Muscle of arm (tissue), 14 donors: ENCODE measurements at places on chromosomes 2 and 18.
A peak's percentile ranks its signal among the peaks of the same experiment; 100 is the strongest.

DNA sequence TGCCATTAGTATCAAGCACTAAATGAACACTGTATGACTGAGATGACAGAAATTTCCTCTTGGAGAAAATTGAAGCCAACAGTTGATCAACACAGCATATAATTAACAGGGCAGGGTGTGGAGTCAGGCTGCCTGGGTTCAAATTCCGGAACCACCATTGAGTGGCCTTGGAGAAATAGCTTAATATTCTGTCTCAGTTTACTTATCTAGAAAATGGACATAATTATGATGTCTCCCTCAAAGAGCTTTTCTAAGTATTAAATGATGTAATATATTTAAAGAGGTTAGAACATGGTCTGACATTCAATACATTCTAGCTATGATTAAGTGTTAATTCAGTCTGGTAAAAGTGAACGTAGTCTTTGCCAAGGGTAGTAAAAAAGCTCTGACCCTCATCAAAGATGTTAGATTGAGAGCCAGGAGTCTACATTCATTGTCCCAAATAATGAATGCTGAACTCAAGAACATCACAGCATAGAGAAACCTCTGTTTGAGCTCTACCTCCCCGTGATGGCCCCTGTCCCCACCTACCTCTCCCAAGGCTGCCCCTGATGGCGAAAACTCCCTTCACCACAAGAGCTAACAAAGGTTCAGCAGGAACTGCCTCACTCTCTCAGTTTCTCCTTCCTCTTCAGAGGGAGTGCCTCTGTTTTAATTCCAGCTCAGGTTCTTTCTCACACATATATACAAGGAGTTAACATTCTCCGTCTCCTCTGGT is 2.7 kb upstream of the VWA3B start:
- no peak for DNase-seq

DNA sequence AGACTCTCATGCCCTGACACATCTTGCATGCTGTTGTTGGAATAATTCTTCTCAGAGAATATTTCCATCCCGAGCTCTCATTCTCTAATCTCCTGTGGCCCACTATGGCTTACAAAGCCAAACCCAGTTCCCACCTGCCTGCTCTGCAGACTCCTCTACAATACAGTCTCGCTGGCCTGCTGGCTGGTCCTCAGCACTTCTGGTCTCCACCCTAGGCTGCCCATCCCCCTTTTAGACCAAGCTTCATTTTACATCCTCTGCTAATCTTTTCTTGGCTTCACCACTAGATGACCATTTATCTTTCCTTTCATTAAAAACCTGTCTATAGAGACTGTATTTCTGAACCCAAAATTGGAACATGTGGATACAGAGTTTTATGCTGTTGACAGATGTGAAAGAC is 42.5 kb upstream of the YPEL5 start:
- DNase-seq, result no peak

GRCh38 chr2:16566701-16567100 is 98.9 kb downstream of the CYRIA start:
- no peak for DNase-seq

GRCh38 chr2:23954325-23955014 is 14.2 kb downstream of the UBXN2A start:
- DNase-seq, result no peak

- DNase-seq, result no peak
These were observed 4.0 kb downstream of the EMILIN2 start for GRCh38 chr18:2850816-2851215.

- no peak for DNase-seq
These were observed 21.6 kb downstream of the EFEMP1 start for GRCh38 chr2:55901941-55902340.

- no peak for DNase-seq
These were observed 304.0 kb downstream of the MYCN start for GRCh38 chr2:16244153-16244965.

GRCh38 chr18:5295231-5295920 is at the start of gene ZBTB14:
Gene ZBTB14 (minus strand): TSS chr18:5295726. CDS start chr18:5293246, 2,480 bp downstream.
- DNase-seq, result peak; percentile 61

- DNase-seq, result no peak
These were observed 7.5 kb upstream of the GBX2 start for GRCh38 chr2:236175548-236176150.

DNA sequence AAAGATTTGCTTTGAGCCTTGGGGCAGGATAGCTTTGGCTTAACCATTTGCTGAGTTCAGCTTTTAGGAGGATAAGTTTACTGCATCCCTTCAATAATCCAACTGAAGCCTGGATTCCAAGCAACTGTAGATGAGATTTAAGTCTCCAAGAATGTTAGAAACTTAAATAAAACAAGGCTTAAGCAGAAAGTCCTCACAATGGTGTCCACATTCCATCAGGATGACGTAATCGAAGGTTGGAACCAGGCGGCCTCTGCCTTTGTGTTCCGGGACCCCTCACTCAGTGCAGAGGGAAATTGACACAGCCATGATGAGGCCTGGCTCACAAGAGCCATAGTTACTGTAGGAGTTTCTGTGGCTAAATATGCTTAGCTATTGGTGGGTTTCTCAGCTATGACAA is 260.4 kb downstream of the LPIN1 start:
- DNase-seq, result no peak

DNA sequence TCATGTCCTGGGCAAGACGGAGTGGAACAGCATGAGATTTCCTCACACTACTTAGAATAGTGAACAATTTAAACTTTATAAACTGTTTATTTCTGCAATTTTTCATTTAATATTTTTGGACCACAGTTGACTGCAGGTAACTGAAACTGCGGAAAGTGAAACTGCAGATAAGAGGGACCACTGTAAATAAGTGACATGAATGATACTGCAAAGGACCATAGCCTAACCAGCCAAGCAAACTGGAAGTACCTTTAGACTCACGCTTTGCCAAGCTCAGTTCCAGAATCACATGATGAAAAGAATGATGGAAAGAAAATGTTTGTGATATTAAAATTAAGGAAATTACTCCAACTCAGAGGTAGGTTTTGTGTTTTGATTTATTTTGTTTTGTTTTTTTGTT is 94.6 kb upstream of the ITGA4 start:
- no peak for DNase-seq

- no peak for DNase-seq
These were observed 297.1 kb downstream of the ASXL3 start for GRCh38 chr18:33875029-33875565.

GRCh38 chr2:191620144-191620543 is 57.8 kb upstream of the NABP1 start:
- no peak for DNase-seq

DNA sequence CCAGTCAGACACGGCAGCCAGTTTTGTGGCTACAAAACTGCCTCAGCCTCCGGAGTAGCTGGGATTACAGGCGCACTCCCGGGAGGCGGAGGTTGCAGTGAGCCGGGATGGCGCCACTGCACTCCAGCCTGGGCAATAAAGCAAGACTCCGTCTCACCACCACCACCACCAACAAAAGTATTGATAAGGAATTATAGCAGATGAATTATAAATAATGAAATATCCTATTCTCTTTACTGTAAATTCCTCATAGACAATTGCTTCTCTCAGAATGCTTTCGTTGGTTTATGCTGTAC is 1.4 kb upstream of the FAM161A start:
- DNase-seq, result no peak

GRCh38 chr2:63789338-63790020 is 52.2 kb upstream of the UGP2 start:
- DNase-seq, result peak; percentile 85

DNA sequence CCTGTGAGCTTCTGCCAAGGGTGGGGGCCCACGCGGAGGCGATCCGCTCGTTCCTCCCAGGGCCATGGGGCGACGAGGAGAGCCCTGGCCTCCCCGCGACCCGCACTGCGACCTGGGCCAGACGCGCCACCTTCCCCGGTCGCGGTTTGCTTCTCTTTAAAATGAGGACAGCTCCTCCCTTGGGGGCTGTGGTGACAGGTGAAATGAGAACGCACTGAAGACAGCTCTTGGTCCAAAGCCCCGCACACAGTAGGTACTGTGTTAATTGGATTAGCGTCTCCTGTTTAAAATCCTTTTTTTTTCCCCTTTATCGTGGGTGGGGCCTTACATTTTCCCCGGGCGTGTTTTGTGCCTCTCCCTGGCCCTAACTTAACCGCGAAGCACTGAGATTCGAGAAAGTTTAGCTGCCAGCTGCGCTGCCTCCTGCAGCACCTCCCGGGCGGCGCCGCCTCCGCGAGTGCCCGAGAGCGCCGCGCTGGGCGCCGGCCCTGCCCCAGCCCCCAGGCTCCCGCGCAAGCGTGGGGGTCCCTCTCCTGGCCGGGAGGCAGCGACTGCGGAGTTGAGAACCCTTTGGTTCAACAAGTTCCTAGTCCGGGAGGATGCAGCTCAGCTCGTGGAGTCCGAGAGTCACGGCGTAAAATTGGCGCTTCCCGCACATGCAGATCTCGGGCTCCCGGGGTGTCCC is 1.1 kb downstream of the HPCAL1 start:
- no peak for DNase-seq

GRCh38 chr2:190636361-190636760 is 12.5 kb upstream of the NAB1 start:
- DNase-seq, result peak; percentile 34

- DNase-seq, result no peak
These were observed 349.1 kb downstream of the ANAPC1 start for GRCh38 chr2:111534910-111535352.

DNA sequence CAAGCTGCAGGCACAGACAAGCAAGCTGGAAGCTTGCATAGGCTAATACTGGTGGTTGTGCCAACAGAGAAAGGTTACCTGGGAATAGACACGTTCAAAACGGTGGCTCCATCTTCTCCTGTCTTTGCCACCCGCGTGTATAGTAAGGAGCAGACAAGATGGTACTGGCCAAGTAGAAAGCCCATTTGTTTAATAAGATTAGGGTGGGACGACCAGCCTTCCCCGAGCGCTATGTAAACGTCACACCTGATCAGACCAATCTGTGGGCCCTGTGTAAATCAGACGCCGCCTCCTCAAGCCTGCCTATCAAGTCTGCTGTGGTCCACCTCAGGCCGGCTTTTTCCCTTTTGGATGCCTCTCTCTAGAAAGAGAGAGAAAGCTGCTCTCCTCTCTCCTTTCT is 189.2 kb downstream of the LAMA1 start:
- no peak for DNase-seq

DNA sequence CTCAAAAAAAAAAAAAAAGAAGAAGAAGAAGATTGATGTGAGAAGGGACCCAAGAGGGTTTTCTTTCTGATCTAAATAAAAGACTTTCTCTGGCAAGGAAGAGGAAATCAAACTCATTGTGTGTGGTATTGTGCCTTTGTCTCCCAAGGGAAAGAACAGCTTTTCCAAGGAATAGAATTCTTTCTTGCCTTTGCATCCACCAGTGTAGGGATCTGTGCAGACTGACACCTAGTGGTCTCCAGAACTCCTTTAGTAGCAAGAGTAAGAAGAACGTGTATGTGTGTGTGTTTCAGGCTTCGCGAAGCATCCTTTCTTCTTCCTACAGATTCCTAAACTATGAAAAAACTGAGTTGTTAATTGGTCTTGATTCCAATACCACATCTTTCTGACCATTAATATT is 33.5 kb upstream of the CRIM1 start:
- peak; percentile 9 for DNase-seq

- DNase-seq, result no peak
These were observed 8.5 kb downstream of the FAM161A start for GRCh38 chr2:61845320-61845719.

DNA sequence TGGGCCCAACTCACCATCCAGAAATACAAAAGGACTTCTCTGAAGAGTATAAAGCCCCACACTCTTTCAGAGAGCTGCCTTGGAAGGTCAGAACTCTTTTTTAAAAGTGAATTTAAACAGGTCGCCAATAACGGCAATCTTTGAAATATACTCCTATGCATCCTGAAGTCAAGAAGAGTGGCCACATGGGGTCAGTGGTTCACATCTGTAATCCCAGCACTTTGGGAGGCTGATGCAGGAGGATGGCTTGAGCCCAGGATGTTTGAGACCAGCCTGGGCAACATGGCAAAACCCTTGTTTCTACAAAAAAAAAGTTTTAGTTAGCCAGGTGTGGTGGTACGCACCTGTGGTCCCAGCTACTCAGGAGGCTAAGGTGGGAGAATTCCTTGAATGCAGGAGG is 68.1 kb upstream of the FZD7 start:
- no peak for DNase-seq

DNA sequence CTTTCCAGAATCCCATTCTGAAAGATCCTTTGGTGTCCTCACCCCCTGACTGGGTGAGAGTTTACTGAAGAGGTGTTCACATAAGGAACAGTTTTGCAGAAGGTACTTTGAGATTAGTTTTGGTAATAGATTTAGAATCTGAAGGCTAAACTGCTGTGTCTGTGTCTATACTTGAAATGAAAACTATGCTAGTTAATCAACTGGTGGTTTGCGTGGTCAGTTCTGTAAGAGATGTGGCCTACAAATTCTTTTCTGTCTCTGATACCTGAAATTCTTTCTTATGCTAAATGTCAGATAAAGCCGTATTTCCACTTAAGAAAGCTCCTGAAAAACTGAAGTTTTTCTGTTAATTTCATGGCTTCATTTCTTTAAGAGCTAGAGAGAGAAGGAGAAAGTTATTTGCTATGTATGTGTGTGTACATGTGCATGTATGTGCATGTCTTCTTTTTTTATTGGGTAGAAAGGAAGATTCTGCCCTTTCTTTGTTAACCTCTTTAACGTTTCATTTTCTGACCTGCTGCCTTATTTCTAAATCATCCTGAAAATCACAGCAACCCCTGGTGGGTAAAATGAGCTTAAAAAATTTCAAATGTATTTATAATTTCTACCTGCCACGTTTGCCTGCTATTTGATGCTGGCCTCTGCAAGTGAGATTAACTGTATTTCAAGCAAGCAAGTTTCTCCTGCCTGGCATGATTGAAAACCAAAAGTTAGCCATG is 552.0 kb upstream of the NRP2 start:
- no peak for DNase-seq

GRCh38 chr2:219631904-219632759 is 4.7 kb downstream of the SLC4A3 start:
- no peak for DNase-seq

DNA sequence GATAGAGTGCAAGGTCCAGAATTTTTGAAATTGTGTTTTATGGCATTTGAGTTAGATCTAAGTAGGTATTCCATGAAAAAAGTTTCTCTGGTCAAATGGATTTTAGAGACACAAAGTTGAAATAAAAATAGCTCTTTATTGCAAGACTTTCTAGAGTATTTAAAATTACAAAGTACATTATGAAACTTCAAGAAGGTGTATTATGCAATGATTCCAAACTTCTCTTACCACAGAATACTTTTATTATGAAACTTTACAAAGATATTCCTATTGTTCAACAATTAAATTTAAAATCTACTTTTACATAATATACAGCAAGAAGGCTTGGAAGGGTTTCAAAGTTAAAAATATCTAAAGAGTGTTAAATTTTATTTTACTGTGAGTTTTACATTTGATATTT is 65.9 kb downstream of the CALCRL start:
- DNase-seq, result no peak

DNA sequence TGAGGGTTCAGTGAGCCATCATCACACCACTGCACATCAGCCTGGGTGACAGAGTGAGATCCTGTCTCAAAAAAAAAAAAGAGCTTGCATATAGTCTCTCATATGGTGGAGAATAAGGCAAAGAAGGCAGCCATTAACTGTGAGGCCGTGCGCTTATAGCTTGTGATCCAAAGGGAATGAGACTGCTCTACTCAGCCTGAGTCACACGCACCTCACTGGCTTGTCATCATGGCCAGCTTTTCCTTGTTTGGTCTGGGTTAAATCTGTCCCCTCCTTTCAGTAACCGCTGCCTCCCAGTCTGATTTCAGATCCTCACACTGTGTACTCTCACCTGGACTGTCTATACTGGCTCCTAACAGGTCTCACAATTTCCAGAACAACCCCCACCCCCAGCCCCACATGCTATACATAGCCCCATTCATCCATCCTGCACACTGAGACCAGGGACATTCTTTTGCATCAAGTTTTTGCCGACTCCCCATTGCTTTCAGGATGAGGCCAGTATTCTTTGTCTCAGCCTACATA is 35.3 kb upstream of the ANKRD44 start:
- no peak for DNase-seq
